Epithelial cell of umbilical artery (primary cell): ENCODE measurements at places on chromosomes 5 and 9. TPM values are rescaled to one million over a fixed set of nuclear protein-coding genes. Genes with fewer than 3 reads are reported as not detected.

ADAMTSL1 gene
- 20.1 and 25.1 TPM in 2 replicates for total RNA-seq

LHX3 gene
- not detected in 2 replicates for total RNA-seq

SOX30 gene
- not detected in 2 replicates for total RNA-seq

GPR21 gene
- 0.15 and 0.32 TPM in 2 replicates for total RNA-seq

NUTM2F gene
- total RNA-seq, result not detected in 2 replicates

HMGXB3 gene
- 21.4 and 27.4 TPM in 2 replicates for total RNA-seq

INSL4 gene
- not detected in 2 replicates for total RNA-seq

ACER2 gene
- total RNA-seq, result 7.5 and 10.9 TPM in 2 replicates

SLC6A7 gene
- not detected in 2 replicates for total RNA-seq
